ENCODE measurements at places on chromosomes 7 and 10.
A peak's percentile ranks its signal among the peaks of the same experiment; 100 is the strongest.

DNA sequence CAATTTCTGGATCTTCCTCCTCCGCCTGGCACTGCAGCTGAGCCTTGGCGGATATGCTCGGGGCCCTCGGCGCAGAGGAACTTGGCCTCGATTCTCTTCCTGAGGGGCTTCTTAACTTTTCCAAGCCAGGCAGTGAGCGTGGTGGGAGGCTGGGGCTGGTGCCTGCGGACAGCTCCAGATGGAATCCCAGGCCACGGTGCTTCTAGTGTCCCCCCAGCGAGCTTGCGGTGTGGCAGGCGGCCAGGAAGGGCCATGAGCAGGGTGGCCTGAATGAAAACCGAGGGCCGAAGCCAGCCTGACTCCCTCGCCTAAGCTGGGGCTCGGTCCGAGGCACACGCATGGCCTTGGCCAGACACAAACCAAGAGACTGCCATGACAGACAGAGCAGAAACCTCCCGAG is 31.3 kb downstream of the RCC1L start:
- DNase-seq, result no peak

DNA sequence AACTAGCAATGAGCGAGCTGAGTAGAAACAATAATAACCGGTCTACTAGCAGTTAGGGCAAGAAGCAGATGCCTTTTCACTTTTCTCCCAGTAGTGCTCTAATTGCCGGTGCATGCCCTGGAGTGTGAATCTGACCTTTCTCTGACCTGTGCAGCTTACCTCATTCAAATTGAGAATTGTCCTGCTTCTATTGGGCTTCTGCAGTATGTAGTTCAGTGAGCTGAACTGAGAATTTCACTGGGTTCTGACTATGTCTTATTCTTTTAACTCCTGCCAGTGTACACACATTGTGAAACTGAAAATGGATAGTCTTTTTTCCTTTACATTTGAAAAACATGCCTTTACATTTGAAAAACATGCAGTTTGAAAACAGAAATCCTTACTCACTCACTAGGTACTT is 157.9 kb upstream of the GRM3 start:
- DNase-seq, result no peak

DNA sequence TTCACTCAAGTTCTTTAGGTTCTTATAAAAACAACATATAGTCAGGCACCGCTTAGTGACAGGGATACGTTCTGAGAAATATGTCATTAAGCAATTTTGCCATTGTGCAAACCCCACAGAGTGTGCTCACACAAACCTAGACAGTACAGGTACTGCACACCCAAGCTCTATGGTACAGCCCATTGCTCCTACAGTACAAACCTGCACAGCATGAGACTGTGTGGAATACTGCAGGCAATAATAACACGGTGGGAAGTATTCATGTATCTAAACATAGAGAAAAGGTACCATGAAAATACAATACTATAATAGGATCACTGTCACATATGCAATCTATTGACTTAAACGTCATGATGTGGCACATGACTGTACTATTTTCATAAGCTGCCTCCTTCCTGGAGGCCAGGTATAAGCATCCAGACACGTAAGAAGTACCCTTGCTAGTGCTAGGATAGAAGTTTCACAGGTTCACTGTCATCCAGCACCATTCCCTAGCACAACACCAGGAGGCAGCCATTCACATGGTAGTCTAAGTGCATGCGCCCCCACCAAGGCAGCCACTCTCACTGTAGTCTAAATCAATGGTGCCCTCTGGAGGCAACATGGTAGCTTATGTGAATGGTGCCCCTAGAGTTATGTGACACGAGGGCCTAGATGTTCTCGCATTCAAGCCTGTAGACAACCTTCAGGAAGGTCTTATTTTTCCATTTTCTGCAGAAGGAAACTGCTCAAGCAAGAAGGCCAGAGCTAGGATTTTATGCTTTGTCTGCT is 98.5 kb downstream of the ARHGAP22 start:
- DNase-seq, result no peak

DNA sequence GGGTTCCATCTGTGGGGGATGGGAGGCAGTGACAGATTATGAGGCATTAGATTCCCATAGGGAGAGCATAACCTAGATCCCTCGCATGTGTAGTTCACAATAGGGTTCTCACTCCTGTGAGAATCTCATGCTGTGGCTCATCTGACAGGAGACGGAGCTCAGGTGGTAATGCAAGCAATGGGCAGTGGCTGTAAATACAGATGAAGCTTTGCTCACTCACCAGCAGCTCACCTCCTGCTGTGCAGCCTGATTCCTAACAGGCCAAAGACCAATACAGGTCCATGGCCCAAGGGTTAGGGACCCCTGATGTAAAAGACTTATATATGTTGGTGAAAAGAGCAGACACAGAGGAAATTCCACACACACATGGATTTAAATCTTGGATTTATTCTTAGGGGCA is 370.2 kb downstream of the NRG3 start:
- no peak for DNase-seq

DNA sequence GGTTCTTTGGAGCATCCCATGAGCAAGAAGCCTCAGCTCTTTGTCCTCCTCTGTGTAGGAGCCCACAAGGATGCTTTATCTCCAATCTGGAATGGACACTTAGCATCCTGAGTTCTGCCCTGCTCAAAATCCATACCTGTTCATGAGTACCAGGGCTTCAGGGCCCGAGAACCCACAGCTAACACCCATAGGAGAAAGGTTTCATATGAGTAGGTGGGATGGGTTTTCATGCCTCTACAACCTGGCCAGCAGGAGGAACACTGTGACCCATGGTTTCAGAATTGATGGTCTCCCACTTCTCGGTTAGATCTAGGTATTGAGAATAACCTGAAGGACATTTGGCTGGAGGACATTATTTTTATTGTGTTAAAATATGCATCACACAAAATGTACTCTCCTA is 57.8 kb downstream of the TBXAS1 start:
- no peak for DNase-seq

DNA sequence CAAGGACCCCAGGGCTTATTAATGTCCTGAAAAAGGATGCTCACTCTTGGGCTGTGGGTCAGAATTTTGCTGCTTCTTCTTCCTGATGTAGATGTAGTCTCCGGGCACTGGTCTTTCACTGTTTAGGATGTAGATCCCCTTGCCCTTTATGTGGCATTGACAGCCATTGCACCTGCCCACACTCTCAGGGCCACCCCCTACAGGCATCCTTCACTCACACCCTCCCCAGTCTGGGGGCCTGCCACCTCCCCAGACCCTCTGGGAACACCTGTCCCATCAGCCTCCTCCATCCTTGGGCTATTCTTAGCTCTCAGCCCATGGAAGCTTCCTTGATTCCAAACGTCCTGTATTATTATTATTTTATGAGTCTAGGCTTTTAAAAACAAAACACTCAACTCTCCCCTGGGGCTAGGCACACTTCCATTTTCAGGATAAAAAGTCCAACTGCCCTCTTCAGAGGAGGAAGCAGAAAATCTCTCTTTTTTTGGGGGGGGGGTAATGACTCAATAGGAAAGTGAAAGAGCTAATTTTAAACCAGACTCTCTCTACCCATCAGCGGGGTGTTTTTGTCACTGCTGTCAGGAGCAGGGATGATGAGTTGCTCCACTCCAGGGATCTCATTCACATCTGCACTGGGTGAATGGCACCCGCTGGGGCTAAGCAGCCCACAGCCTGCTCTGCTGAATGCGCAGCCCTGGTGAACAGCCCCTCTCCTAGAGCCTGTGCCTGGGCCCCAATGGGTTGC is 11.5 kb upstream of the KLRG2 start:
- DNase-seq, result no peak

- DNase-seq, result no peak
Observed at GRCh38 chr10:34249634-34250033, 565.5 kb downstream of the PARD3 start.

- DNase-seq, result peak; percentile 51
Observed at GRCh38 chr7:102300643-102301221, 14.1 kb downstream of the SH2B2 start.

DNA sequence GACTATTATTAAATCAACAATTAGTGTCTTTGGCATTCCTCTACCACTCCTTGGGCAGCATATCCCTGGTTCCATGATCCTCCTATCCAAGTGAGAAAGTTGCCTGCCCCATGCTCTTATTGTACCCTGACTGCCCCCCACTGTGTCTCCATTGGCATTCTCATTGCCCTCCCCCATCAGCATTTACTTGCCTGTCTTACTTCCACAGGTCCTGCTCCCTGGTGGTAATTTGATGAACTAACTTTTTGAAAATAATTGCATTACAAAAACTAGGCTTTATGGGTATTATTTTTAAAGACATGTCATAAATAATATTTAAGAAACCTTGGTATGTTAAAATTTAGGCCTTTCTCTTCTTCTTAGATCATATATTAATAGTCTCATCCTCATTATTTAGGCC is 346.4 kb downstream of the PCLO start:
- no peak for DNase-seq

DNA sequence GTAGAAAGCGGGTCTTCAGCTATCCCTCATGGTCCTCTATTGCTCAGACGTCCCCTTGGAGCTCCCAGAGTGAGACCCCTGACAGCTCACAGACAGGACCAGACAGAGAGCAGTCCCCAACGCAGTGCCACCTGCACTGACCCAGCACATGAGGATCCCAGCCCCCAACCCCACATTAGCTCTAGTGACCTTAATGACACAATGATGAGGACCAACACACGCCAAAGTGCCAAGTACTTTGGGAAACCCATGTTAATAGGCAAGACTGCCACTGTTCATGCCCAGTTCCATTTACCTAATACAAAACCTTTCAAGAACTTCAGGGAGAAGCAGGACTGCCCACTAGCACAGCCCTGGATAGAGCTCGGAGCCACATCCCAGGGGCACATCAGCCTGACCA is 5.7 kb upstream of the GRB10 start:
- no peak for DNase-seq

GRCh38 chr10:26698909-26699308 is 1.4 kb downstream of the PDSS1 start:
- no peak for DNase-seq

GRCh38 chr7:125074141-125074540 is 144.5 kb upstream of the POT1 start:
- DNase-seq, result no peak

DNA sequence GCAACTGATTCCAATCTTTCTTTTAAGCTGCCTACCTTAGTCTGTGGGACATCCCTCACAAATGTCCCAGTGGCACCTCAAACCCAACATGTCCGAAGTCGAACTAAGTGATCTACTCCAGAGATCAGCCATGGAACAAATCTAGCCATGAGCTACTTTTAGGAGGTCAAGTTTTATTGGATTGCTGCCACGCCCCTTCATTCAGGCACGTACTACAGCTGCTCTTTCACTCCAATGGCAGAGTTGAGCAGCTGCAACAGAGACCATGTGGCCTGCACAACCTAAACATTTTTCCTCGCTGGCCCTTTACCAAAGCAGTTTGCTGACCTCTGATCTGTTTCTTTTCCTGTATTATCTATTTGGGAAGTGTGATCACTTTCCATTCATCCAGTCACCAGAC is 192.4 kb upstream of the CDCA7L start:
- DNase-seq, result no peak

- DNase-seq, result no peak
Observed at GRCh38 chr7:13055732-13056368, 368.4 kb downstream of the ARL4A start.

- no peak for DNase-seq
Observed at GRCh38 chr7:155248366-155248756, 49.3 kb upstream of the INSIG1 start.
